ENCODE measurements at places on chromosomes 13 and 19.

- no peak for DNase-seq
These were observed 43.1 kb downstream of the ZMYM2 start for GRCh38 chr13:20001366-20002190.

- no peak for DNase-seq
These were observed 16.2 kb upstream of the MIR17HG start for GRCh38 chr13:91331047-91331915.

DNA sequence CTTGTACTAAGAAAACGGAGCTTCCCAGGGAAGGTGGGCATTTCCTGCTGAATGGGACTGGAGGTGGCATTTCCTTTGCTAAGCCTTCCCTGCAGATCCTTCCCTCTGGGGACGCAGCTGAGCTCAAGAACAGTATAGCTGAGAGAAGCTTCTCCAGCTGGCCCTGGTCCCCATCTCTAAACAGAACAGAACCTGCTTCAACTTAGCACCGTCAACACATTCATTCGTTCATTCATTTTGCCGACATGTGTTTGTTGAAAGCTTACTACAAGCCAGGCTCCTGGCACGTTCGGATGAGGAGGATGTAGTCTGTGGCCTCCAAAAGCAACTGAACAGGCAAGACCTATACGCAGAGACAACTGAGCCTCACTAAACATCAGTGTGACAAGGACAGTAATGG, 36.6 kb upstream of the PEPD start:
- no peak for DNase-seq

DNA sequence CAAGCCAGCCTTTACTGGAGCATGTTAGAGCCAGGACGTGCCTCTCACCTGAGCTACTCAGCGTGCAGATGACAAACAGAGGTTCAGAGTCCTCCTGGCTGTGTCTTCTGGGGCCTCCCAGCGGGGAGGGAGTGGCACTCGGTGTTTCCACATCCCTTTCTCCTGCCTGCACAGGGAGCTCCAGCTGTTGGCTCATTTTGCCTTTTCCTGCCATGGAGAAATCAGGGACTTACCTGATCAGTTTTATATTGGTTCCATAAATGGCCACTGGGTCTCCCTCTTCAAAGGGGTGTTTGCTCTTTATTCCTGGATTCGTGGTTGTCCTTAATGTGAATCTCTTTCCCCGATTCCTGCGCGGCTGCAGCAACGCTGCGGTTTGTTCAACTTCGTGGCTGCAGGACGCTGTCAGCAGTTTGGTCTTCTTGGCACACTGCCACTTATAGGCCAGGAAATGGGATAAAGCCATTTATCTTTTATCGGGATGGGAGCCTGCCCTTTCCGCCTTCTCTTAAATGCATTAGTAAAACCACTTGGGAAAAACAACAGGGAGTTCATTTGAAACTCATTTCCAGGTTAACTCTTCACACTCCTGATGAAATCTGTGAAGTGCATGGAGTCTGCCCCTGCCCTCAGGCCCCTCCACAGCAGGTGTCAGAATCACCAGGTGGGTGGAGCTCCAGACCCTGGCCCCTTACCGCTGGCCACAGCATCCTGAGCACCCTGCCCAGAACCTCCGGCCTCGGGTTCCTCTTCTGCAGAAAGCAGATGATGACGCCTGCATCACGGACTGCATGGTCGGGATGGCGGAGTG, 39.8 kb upstream of the MCF2L start:
- DNase-seq = no peak

DNA sequence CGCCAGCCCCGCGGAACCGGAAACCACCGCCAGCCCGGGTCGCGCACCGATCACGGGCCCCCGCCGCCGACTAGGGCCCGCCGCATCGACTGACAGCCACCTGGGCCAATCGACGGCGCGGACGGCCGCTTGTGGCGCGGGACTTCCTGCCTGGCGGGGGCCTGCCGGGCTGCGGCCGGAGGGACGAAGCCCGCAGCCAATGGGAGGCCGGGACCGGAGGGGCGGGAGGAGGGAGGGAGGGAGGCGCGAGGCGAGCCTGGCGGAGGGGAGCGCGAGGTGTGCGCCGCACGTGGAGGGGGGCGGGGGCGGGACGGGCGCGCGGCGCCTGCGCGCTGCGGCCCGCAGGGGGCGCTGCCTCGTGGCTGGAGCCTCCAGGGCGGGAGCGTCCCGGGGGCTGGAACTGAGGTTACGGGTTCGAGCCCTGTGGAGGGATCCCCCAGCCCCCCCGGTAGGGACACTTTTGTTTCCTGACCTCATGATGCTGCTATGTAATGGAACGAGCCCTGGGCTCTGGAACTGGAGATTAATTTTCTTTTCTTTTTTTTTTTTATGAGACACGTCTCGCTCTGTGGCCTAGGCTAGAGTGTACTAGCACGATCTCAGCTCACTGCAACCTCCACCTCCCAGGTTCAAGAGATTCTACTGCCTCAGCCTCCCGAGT, at the start of gene MLLT1:
TSS of gene MLLT1 (minus strand) at position 45 of the 661 bp plus-strand sequence. CDS start 191 bp downstream, outside the sequence.
- DNase-seq = peak; percentile 96

DNA sequence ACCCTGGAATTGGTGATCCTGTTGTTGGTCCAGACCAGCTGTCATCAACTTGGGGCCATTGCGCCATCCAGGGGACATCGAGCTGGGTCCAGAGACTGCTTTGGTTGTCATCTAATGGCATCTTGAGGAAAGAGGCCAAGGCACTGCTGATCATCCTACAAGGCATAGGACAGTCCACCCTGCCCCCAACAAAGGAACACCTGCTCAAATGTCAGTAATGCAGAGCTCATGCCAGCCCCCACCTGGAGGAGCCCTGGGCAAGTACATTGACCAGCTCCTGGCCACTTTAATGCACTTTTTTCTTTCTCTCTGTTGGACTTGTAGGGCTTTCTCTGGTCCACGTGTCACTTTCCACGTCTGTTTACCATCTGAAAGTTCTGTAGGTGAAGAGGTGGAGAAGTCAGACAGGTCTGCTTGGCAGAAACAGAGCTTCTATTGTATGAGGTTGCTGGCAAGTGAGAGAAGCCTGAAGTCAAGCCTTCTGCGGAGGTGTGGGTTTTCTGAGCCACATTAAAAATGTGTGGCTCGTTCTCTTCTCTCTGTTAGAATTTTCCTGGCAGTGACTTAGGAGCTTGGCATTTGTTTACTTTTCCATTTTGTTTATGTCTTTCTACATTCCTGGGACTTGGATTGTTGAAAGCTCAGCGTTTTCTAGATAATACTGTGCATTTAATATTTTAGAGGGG, 124.0 kb upstream of the RNF113B start:
- no peak for DNase-seq

DNA sequence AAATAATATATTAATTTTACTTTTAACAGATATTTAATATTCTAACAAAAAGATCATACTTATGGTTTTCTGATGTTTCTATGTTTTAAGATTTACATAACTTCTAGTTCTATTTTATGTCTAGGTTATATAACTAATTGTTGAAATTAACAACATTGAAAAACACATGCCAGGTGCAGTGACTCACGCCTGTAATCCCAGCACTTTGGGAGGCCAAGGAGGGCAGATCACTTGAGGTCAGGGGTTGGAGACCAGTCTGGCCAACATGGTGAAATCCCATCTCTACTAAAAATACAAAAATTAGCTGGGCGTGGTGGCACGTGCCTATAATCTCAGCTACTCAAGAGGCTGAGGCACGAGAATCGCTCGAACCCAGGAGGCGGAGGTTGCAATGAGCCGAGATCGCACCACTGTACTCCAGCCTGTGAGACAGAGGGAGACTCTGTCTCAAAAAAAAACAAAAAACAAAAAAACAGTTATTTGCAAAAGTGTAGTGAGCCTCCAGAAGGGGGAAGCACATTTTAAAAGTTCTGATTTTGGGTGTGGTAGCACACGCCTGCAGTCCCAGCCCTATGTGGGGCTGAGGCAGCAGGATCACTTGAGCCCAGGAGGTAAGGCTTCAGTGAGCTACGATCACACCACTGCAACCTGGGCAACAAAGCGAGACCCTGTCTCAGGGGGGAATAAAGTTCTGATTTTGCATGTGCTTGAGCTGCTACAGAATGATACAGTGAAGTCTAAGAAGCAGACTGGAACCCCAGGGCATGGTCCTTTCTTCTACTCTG, 18.7 kb downstream of the MIPEP start:
- no peak for DNase-seq

DNA sequence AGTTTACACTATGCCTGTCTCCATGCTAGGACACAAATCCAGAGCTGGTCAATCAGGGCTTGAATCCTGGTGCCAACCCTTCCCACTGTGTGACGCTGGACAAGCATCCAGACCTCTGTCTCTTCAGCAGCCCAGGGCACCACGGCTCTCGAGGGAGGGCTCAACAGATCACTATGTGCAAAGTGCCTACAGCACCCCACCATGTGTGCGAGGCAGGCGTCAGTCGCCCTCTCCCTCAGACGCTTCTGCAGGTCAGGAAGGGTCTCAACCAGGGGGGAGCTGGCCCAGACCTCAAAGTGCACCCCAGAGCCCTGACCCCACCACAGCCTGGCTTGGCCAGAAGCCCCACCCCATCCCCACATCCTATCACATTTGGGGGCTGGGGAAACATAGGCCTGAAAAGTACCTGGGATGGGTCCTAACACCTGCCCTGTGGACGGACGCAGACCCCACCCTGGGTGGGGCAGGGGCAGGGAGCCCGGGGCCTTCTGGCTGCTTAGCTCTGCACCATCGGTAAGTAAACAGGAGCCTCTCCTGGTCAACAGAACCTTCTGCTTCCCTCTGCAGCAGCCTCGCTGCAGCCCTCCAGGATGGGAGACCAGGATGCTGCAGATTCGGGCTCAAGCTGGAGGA, 2.9 kb upstream of the C2CD4C start:
- no peak for DNase-seq

- no peak for DNase-seq
These were observed 23.0 kb upstream of the CYSLTR2 start for GRCh38 chr13:48630773-48631172.

- DNase-seq = no peak
These were observed 80.9 kb upstream of the ADGRE5 start for GRCh38 chr19:14300303-14300702.

- no peak for DNase-seq
These were observed 76.2 kb upstream of the IRS2 start for GRCh38 chr13:109862627-109863026.

DNA sequence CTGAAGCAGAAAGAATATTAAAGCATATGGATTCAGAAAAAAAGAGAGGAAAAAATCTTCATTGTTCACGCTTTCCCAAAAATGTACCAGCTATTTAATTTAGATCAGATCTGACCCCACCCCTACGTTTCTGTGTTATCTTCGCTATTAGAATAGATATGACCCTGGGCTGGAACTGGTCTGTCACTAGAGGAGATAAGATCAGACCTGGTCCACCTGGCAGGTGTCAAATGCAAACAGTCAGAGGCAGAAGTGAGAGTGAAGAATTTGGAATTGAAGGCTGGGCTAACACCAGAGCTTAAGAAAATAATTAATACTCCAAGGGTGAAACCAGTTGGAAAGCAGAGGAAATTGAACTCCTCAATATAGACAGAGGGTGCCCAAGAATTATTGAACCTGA, 30.0 kb upstream of the MBNL2 start:
- DNase-seq = no peak

DNA sequence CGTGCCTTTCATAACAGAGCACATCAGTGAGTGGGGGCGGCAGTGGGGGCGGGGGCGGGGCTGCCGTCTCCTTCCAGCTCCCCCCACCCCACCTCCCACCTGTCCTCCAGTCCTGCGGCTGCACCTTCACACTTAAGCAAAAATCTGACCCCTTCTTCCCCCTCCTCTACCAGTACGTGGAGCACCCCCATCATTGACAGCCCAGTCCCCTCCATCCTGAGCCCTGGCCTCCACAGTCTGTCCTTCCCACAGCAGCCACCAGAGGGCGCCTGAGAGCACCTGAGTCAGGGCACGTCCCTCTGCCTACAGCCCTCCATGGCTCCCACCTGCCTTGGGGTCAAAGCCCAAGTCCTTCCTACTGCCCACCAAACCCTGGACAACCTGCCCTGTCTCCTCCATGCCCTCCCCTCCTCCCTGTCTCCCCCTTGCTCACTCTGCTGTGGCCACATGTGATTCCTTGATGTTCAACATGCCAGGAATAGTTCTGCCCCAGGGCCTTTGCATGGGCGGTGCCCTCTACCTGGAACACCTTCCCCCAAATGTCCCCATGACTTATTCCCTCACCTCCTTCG, 4.0 kb downstream of the EBI3 start:
- DNase-seq = peak; percentile 69

DNA sequence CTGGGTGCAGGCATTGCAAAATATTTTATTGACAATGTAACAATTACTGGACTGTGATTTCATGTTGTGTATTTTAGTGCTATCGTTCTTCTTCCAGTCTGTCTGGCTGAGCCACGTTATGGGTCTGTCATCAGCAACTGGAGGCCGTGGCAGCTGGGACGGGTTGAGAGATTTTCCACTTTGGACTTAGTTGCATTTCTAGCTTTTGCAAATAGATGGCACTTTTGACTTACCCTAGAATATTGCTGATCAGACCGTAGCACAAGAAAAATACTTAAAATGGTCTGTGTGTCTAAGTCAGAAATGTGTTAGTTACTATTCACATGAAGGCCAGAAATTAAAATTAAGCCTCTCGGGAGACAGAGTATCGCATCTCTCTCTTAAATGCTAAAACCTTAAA, 211.1 kb downstream of the TEX29 start:
- DNase-seq = no peak

GRCh38 chr13:110250258-110250891, 56.6 kb downstream of the COL4A1 start:
- no peak for DNase-seq

- DNase-seq = no peak
These were observed 539.9 kb downstream of the OLFM4 start for GRCh38 chr13:53568491-53568890.

DNA sequence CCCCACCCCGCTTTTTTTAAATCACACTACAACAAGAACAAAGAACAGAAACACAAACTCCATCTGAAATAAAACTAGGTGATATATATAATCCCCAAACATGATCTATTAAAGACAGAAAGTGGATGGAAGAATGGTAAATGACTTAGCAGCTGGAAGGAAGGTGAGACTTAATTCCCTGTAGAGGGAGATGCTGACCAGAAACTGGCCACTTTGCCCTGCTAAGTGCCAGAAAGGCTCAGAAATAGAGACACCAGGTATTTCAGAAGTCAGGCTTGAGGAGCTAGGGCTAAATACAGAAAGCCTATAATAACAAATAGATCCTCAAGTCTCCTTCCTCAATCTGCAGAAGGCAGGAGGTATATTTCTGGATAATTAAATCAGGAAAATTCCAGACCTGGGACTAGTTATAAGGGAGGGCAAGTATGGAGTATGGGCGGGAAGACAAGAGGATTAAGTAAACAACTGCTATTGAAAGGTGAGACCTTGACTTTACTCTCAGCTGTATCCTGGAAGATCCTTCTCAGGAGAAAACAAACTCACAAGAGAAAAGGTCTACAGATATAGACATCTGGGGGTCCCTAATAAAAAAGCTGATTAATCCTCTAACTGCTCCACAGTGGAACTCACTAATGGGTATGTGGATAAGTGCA, 32.2 kb downstream of the MTRF1 start:
- DNase-seq = no peak
